ENCODE measurements at places on chromosomes 6 and 20.

DNA sequence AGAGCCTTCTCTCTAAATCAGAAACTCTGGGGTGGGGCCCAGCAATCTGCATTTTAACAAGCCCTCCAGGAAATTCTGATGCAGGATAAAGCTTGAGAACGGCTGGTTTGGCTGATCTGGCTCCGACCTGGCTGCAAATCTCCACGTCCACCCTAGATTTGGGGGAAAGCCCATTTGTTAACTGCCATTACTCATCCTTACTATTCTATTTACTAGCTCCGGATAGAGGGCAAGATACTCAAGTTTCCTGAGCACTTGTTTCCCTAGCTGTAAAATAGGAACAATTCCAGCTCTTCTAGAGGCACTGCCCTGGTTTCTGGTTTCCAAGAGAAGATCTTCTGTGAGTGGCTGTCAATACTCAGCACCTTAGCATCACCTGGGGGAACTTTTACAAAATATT is 44.4 kb downstream of the DAAM2 start:
- no peak for DNase-seq

GRCh38 chr6:140779341-140779740 is 1353.4 kb upstream of the GJE1 start:
- no peak for DNase-seq

GRCh38 chr6:28609672-28610071 is 84.0 kb downstream of the GPX5 start:
- DNase-seq, result no peak

DNA sequence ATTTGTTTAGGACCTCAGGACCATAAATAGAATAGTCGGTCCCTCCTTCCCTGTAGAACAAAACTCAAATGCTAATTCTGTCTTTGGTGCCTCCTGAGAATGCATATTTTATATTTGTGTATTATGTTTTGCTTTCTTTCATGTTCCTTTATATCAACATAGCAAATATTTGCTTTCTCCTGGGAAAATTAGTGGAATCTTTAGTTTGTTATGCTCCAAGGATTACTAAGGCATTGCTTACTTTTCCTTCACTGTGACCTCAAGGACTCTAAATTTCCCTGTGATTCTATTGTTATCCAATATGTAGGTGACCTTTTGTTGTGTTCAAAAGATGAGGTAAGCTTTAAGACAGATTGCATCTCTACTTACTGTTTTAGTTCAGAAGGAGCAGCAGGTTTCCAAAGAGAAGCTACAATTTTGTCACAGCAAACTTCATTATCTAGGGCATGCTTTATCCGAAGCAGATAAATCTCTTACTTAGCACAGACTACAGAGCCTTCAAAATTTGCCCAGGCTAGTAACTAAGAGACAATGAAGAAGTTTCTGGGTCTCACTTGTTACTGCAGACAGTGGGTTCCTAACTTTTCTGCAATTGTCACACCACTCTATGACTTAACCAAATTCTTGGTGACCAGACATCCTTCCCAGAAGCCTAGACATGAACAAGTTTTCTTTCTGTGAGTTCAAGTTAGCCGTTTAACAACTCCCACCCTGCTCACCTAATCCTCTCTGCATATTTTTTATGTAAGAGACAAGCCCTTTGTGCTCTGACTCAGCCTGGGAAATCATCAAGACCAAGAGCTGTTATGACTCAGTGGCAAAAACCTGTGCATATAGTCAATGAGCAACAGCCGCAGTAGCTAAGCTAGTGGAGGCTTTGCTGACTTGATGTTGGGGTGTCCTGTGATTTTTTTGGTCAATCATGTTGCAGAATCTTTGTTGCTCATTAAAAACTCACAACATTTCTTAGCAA is 378.8 kb downstream of the QKI start:
- no peak for DNase-seq

GRCh38 chr20:31698803-31699718 is 23.6 kb downstream of the BCL2L1 start:
- DNase-seq, result no peak

GRCh38 chr20:57153238-57153905 is 113.1 kb downstream of the BMP7 start:
- DNase-seq, result no peak

- no peak for DNase-seq
These were observed 266.3 kb downstream of the PTPRT start for GRCh38 chr20:42923348-42923918.

- DNase-seq, result no peak
These were observed 46.9 kb downstream of the ANKRD6 start for GRCh38 chr6:89479897-89480296.

DNA sequence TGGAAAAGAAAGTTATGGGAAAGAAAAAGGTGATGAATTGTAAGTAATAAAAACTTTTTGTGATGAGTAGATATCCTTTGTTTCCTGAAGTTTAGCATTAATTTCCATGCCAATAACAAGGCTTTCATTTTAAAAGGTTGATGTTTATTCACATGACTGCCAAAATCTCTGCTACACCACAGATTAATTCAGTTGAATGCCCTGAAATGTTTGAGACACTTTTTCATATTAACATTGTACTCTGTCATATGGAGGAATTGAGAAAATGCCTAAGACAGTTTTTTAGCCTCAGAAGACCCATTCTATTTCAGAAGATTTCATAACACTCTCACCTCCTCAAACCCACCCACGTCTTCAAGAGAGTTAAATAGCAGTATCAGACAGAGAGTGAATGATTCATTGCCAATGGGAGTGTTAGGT is 115.5 kb downstream of the ADGRG6 start:
- no peak for DNase-seq

- DNase-seq, result no peak
These were observed 52.4 kb upstream of the LYRM2 start for GRCh38 chr6:89690944-89691324.

- no peak for DNase-seq
These were observed 161.3 kb upstream of the GGTLC1 start for GRCh38 chr20:24149881-24150307.

- DNase-seq, result no peak
These were observed 17.1 kb upstream of the SNTA1 start for GRCh38 chr20:33460711-33461110.

- DNase-seq, result no peak
These were observed 29.8 kb downstream of the FAM83B start for GRCh38 chr6:54876365-54876764.

DNA sequence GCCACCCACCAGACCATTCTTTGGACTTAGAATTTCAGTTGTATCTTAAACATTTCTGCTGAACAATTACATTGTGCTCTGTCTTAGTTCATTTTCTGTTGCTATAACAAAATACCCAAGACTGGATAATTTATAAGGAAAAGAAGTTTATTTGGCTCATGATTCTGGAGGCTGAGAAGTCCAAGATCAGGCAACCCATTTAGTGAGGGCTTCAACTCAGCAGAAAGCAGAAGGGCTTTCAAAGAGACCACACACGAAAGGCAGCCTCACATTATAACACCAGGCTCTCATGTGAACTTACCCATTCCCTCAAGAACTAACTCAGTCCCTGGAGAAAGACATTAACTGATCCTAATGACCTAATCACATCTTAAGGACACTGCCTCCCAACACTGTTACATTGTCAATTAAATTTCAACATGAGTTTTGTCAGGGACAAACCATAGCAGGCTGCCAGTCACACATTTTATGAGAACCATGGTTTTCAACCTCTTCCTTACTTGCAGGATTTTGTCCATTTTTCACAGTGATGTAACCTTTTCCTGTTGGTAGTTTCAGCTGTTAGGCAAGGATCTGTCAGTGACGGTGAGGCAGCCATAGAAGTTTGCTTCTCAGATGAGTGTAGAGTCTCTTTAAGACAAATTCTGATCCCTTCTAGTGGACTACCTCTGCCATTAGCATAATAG is 399.6 kb upstream of the SOX4 start:
- no peak for DNase-seq
